Mucosa of gallbladder (tissue), 1 donor: ENCODE measurements at places on chromosomes 5 and 9. TPM values are rescaled to one million over a fixed set of nuclear protein-coding genes. Genes with fewer than 3 reads are reported as not detected.

GRCh38 chr9:134515026-134515821 lies 126.4 kb upstream of the COL5A1 start:
- DNase-seq = no peak

GRCh38 chr9:20242510-20243189 lies 379.6 kb downstream of the MLLT3 start:
- no peak for DNase-seq

GRCh38 chr9:21607576-21607975 lies 125.5 kb upstream of the IFNE start:
- no peak for DNase-seq

GRCh38 chr9:859251-859650 lies 17.8 kb downstream of the DMRT1 start:
- DNase-seq = no peak

DNA sequence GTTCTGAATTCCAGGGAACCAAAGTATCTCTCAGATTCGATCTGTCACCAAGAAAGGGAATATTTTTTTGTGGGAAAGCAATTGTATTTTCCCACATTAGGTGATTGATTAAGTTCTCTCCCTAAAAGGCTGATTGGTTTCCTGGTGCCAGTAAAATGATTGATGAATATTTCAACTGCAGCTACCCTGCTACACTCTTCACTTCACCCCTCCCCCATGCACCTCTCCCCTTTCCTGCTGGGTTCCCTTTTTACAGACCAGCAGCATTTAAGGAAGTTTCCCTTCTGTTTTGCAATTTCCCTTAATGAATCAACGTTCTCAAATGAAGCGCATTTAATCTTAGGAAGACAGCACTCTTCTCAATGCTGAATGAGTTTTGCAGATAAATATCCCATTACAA lies 13.1 kb downstream of the NR6A1 start:
- DNase-seq = no peak

Gene MEIKIN
- total RNA-seq = not detected
